Stimulated activated CD4-positive, alpha-beta T cell treated with anti-CD3 and anti-CD28 coated beads, Interleukin-12 subunit alpha, Interleukin-12 subunit beta, amount 100 ng/mL, for 24 hours (primary cell): ENCODE measurements at places on chromosomes 13 and 19.

DNA sequence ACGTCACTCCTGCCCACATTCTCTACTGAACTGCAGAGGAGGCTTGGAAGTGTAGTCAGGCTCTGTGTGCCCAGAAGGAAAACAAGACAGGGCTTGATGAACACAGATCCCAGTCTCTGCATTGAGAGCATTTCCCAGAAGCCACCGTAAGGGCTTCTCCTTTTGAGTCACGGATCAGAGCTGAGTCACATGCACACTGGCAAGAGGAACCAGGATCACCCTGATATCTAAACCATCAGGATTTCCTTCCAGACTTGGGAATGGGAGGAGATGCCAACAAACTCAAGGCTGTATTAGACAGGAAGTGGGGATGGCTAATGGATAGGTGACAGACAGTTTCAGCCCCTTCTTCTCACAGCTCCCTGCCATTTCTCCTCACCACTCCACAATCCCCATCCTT, 17.7 kb upstream of the FBXO17 start:
- DNase-seq: no peak

DNA sequence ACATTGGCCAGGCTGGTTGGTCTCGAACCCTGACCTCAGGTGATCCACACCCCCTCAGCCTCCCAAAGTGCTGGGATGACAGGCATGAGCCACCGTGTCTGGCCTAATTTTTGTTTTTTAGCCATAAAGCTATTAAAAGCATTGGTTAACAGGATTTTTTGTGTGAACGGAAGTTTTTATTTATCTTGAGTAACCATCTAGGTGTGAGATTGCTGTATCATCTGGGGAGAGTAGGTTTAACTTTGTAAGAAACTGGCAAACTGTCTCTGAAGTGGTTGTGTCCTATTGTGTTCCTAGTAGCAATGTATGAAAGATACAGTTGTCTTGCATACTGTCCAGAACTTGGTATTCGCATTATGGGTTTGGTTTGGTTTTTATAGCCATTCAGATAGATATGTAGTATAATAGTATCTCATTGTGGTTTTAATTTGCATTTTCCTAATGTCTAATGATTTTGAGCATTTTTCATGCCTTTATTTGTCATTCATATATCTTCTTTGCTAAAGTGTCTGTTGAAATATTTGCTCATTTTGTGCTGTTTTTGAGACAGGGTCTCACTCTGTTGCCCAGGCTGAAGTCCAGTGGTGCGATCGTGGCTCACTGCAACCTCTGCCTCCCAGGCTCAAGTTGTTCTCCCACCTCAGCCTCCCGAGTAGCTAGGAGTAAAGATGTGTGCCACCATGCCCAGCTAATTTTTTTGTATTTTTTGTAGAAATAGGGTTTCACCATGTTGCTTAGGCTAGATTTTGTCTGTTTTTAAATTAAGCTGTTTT, 13.5 kb upstream of the PLEKHF1 start:
- DNase-seq: no peak

DNA sequence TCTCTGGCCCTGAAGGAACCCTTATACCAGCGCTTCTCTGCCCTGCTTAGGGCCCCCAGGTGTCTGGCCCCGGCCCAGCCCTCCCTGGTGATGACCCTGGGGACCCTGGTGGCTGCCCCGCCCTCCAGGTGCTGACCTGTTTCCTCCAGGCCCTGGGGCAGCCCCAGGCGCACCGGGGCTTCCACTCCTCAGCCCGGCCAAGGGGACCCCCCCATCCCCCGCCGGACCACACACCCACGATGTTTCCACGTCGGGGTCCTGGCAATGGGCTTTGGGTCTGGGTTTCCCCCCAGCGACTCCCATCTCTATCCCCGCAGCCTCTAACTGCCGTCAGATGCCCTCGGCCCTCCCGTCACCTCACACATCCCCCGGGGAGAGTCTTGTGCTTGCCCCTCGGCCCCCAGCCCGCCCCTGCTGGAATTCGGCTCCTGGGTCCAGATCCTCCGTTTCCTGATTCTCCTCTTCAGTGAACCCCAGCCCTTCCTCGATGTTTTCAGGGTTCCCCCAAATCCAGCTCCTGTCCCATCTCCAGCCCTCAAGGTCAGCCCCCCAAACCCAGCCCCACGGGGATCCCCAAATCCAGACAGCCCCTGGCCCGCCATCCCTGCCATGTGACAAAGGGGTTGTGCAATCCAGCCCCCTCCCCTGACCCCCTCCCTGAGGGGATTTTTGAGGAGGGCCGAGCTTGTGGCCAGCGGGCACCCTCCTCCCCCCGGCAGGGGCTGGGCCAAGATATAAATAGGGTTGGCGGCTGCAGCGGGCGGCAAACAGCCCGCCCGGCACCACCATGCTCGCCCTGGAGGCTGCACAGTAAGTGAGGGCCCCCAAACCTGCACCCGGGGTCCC, at the start of gene SPIB:
Gene SPIB, plus strand, starts transcription at position 763 of the 846 bp plus-strand sequence. Its CDS starts 25 bp downstream, at position 788.
- no peak for DNase-seq

GRCh38 chr19:55392820-55393761, 7.4 kb downstream of the RPL28 start:
- no peak for DNase-seq

- DNase-seq: no peak
Measured at GRCh38 chr19:42424712-42425131, 2.5 kb downstream of the LIPE start.

DNA sequence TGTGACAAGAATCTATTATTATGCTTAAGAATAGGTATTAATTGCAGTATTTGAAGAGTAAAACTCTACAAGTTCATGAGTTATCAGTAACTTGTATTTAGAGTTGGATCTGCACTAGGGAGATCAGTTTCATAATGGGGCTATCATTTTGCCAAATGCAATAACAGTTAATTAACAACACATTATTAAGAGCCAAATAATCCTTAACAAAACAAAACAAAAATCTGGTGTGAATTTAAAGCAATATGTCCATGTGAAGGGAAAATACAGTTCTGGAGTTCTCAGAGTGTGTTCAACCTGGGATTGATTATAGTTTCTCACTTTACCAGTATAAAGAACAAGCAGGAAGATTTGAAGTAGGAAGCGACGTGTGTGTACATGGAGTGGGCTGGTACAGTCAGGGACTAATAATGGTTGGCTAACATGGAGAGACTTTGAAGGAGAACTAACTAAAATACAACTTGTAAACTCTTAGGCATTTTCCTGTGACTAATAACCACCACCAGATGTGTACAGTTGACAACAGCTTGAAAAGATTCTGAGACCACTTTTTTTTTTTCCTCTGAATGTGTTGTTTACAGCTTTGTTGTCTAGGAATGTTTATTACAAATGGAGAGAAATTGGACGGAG, 58.5 kb downstream of the POSTN start:
- DNase-seq: no peak

GRCh38 chr13:38647312-38647711, 39.6 kb upstream of the FREM2 start:
- DNase-seq: no peak

- DNase-seq: no peak
Measured at GRCh38 chr13:39684531-39685137, 29.2 kb downstream of the COG6 start.

GRCh38 chr13:51978796-51979556, 32.3 kb downstream of the ATP7B start:
- DNase-seq: no peak

- no peak for DNase-seq
Measured at GRCh38 chr13:42401376-42401775, 129.4 kb downstream of the AKAP11 start.

DNA sequence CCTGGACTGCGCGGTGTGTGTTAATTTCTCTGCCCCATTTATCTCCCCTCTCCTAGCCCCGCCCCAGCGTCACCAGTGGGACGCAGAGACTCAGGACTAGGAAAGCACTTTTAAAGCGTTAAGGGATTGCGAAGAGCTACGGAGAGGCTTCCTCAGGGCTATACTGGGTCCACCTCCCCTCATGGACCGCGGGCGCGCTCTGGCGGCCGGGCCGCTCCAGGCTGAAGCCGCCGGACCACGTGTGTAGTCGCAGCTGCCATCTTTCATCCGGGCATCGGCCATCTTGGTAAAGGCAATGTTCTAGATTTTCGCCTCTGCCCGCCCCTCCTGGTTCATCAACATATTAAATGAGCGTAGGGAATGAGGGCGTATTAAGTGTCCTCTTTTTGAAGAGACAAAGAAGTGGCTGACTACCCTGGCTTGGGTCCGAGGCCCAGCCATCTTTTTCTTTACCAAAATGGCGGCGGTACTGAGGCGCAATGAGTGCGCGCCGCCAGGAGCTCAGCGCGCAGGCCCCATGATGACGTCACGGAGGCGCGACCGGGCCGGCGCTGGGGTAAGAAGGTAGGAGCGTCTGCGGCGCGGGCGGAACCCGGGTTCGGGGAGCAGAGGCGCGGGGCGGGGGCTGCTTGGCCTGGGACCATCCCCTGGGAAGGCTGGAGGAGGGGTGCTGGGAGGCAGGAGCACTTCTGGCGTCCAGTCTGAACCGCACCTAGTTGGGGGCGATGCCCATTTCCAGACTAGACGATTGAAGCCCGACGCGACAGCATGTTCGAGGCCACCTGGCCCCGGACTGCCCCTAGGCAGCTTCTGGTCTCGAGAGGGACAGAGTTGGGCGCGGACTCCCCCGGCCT, at the start of gene CCDC124:
Gene CCDC124, plus strand, starts transcription at position 531 of the 854 bp plus-strand sequence. CDS start 3,406 bp downstream, outside the sequence.
- peak; percentile 88 for DNase-seq

GRCh38 chr13:94239135-94239534, 240.3 kb downstream of the DCT start:
- DNase-seq: no peak

- no peak for DNase-seq
Measured at GRCh38 chr13:28229522-28230411, 91.4 kb downstream of the PAN3 start.

- DNase-seq: no peak
Measured at GRCh38 chr19:56348289-56348877, 33.7 kb upstream of the ZSCAN5A start.

DNA sequence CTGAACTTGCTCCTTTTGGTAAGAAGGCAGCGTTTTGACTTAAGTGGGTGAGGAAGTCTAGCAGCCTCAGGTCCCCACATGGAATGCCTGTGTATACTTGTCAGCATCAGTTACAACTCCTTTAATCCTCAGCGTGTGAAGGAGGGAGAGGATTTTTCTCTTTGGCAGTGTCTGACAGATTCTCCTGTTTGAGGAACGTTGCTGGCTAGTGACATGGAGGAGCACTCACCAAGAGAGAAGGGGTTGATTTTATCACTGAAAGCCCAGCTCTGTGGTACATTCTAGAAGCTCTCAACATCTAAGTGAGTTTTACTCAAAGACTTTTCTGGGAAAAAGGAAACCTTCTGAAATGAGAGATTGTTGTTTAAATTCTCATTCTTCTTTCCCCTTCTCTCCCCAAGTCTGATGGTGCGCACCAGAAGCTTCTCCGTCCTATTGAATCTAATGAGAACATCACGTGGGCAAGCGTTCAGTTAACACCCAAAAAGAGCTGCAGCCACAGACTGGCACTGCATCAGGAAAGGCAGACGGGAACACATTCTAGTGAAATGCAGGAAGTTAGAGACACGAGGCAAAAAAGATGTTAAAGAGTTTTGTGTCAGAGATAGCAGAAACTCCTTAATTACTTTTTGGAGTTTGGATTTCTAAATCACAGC, 58.2 kb downstream of the GJA3 start:
- DNase-seq: no peak

DNA sequence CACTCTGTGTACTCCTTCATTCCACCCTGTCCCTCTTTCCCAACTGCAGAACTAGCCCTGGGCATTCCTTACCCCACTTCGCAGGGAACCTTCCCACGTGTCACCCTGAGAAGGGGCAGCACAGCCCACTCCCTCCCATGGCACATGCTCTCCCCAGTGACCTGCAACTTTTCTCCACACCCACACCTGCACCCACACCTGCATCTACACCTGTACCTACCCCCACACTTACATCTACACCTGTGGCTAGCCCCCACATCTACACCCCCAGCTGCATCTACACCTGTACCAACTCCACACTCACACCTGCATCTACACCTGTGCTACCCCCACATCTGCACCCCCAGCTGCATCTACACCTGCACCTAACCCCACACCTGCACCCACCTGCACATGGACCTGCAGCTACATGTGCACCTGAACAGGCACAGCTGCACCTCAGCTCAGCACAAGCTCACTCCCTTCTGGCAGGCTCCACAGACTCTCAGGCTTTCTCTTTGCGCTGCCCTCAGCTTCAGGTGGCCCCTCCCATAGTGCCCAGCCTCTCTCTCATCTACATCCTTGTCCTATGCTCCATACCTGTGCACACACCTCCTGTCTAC, 234.1 kb downstream of the TUBA3C start:
- no peak for DNase-seq

DNA sequence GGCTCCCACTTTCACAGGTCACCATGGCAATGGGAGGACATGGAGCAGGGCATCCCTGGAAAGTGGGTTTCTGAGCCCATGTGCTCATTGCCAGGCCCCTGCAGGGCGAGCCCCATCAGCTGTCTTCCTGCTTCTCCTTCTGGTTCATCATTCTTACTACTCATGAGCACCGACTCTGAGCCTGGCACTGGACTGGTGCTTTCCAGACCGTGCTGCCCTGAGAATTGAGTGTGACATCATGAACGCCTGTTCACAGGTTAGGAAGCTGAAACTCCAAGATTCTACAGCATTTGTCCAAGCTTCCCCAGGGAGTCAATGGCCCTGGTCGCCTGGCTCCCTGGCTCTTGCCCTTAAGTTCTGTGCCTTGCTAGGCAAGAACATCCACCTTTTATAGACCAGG, 210.4 kb upstream of the ZNF536 start:
- no peak for DNase-seq

DNA sequence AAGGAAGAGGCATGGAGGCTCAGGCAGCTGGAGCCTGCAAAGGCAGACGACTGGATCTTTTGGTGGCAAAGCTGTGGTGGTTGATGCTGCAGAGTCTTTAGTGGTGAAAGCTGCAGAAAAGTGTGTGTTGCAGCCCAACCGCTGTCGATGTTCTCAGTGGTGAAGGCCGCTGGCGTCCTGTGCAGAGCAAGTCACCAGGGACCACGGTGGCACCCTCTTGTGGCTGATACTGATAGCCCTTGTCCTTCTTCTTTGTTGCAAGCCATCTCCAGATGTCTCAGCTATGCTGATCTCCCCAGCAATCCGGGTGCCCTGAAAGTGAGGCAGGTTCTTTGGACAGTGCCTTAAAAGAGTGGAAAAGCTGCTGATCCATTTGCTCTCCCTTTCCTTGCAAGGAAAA, 610.9 kb upstream of the PCDH9 start:
- no peak for DNase-seq

DNA sequence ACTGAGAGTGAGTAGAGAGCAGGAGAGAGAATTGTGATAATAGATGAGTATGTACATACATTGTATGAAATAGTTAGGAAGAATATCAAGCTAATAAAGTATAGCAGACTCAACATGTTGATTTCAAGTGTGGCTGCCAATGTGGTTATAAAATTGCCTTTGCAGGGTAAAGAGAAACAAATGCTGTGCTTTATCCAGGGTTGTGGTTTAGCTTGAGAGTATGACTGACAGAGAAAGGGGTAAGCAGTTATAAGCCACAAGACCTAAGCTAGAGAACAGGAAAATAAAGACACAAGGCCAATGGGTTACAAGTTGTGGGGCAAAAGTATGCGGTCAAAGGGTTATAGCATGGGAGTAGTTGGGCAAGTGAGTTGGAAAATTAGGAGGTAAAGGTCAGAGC, 1217.5 kb downstream of the DIAPH3 start:
- no peak for DNase-seq
